ENCODE measurements at places on chromosomes 16 and 17.

DNA sequence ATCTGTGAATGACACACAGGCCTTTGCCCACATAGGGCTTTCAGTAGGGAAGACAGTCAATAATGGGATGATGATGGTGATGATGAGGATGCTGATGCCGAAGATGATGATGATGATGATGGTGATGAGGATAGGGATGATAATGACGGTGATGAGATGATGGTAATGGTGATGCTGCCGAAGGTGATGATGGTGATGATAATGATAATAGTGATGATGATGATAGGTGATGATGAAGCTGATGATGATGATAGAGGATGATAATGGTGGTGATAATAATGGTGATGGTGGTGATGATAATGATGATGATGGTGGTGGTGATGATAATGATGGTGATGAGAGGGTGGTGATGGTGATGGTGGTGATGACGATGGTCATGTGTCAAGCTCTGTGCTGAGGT lies 12.9 kb downstream of the FOXL1 start:
- no peak for DNase-seq

- peak; percentile 64 for DNase-seq
These were observed 48.6 kb downstream of the GAS7 start for GRCh38 chr17:10149573-10150399.

DNA sequence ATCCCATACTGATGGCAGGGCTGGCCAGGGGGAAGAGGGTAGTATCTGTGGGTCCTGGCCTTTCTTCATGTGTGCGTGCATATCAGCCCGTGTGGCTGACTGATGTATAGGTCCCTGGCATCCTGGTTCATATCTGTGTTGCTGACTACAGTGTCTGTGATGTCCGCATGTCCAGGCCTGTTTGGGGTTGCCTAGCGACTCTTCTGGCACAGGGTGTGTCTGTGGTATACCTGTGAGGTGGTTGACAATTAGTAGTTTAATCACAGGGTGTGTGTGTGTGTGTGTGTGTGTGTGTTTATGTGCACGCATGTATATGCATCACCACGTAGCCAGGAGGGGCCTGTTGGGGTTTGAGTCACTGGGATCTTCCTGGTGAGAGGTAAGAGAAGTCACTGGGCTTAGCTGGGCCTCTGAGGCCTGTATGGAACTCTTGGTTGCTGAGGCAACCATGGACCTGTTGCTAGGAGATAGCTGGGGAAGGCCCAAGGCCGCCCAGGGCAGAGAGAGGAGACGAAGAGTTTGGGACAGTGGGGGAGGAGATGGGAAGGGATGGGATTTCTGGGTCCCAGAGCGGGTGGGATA lies 603 bp upstream of the TMEM95 start:
- DNase-seq, result peak; percentile 41

DNA sequence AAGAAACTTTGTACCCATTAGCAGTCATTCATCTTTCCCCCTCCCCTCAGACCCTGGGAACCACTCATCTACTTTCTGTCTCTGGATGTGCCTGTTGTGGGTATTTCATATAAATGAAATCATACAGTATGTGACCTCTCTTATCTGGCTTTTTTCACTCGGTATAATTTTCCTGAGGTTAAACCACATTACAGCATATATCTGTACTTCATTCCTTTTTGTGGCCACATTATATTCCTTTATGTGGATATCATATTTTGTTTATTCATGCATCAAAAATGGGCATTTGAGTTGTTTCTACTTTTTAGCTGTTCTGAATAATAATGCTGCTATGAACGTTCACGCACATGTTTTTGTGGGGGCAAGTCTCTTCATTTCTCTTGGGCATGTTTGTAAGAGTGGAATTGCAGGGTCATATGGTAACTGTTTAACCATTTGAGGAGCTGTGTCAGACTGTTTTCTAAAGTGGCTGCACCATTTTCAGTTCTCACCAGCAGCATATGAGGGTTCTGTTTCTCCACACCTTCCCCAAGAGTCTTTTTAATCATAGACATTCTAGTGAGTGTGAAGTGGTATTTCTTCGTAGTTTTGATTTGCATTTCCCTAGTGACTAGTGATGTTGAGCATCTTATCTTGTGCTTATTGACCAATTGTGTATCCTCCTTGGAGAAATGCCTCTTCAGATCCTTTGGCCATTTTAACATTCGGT lies 3.8 kb downstream of the SNX29 start:
- DNase-seq, result no peak

DNA sequence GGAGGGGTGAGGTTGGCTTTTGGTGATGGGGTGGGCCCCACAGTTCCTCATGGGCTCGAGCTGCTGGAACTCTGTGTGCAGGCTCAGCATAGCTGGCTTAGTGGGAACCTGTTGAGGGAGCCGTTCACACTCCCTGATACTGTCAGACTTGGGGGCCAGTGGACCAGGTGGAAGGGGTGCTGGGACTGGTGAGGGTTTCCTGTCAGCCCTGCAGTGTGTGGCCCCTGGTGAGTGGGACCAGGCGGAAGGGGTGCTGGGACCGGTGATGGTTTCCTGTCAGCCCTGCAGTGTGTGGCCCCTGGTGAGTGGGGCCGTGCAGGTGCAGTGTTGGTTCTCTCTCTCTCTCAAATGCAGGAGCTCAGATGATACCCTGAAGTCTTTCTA lies 45.1 kb upstream of the ZNF750 start:
- DNase-seq, result no peak

DNA sequence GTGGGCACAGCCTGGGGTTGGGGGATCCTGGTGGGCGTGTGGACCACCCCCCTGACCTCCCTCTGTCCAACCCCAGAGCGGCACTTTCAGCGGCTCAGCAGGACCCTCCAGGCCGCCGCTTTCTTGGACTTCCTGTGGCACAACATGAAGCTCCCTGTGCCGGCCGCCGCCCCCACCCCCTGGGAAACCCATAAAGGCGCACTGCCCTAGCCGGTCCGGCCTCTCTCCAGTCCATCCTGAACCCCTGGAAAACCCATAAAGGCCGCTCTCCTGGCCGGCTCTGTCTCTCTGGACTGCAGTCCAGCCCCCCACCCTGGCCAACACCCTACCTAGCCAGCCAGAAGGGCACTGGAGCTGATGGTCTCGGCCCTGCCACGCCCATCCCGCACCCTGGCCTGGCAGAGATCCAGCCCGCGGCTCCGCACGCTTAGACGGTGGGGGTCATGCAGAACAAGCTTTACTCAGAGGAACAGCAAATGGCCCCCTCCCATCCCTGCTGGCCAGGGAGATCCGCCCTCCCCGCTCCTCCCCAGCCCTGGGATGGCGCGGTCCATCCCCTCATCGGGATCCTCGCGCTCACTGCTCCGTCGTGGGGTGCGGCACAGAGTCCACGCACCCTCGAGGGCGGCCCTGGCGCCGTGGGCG lies 2.7 kb downstream of the NOXO1 start:
- DNase-seq, result no peak

- DNase-seq, result no peak
These were observed 192.4 kb upstream of the HSBP1 start for GRCh38 chr16:83615141-83615952.

GRCh38 chr17:64146418-64147109 lies 16.6 kb upstream of the ERN1 start:
- no peak for DNase-seq

DNA sequence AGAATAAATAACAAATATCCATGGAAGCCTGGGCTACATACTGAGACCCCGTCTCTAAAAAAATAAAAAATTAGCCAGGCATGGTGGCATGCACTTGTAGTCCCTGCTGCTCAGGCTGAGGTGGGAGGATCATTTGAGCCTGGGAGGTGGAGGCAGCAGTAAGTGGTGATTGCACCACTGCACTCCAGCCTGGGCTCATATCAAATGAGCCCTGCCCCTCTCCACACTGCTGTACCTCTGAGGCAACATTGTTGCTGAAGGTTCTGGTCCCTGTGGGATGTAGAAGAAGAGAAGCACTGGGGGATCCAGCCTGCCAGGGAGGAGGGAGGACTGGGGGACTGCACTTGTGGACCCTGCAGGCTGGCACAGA lies 11.4 kb upstream of the ARHGAP23 start:
- DNase-seq, result no peak

DNA sequence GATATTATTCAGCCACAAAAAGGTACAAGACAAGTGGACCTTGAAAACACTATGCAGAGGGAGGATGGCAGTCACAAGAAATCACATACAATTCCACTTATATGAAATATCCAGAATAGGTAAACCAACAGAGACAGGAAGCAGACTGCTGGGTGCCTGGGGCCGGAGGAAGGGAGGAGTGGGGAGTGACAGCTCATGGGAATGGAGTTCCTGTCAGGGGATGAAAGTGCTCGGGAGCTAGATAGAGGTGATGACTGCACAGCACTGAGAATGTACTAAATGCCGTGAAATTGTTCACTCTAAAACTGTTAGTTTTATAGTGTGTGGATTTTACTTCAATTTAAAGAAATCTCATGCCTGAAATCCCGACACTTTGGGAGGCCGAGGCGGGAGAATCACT lies 74.2 kb upstream of the MED9 start:
- no peak for DNase-seq

GRCh38 chr17:17494499-17494869 lies 1.7 kb downstream of the RASD1 start:
- no peak for DNase-seq

DNA sequence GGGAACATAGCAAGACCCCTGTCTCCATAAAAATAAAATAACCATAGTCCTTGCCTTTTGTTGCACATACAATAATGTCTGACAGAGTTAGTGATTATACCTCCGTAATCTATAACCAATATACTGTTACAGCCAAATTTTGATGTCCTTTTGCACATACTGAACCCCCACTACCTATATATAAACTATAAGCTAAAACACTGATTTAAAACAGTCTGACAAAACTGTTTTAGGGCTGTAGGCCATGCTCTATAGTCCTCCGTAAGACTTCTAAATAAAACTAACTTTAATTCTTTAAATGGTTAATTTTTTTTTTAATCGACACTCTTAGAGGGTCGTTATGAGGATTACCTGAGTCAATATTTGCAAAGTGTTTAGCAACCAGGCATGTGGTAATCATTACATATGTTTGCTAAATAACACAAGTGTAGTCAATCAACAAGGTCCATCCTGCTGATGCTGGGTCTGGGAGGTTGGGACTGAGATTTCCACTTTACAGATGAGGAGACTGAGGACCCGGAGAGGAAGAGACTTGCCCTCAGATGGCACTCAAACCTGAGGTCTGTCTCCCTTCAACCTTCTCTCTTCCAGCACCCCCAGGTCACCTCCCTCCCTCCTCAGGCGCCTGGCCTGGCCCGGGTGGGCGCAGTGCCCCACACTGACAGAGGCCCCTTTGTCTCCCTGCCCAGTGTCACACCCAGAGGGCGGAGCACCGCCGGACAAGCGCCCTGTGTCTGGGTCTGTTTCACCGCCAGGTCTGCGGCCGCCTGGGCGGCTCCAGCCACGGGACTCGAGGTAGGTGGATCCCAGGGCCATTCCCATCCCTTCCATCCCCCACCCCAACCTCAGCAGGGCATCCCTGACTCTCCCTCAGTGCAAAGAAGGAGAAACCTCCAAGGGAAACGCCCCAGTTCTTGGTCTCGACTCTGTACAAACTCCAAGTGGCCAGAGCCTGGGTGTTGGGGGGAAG lies 10.3 kb downstream of the ZNF385C start:
- DNase-seq, result no peak

DNA sequence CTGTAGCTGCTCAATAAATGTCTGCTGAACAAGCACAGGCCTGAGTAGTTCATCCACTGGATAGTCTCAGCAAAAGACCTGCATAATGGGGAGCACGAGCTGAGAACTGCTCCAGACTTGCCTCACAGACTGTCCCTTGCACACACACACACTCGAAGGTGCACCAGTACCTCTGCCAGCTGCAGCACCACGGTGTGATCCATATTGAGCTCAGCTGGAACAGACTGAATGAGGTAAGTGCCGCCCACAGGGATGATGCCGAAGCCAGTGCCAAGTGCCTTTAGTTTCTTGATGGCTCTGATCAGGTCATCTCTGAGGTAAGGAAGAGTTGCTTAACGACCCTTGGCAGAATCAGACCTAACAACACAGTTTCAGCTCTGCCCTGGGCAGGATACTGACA lies 11.6 kb downstream of the SNF8 start:
- no peak for DNase-seq

DNA sequence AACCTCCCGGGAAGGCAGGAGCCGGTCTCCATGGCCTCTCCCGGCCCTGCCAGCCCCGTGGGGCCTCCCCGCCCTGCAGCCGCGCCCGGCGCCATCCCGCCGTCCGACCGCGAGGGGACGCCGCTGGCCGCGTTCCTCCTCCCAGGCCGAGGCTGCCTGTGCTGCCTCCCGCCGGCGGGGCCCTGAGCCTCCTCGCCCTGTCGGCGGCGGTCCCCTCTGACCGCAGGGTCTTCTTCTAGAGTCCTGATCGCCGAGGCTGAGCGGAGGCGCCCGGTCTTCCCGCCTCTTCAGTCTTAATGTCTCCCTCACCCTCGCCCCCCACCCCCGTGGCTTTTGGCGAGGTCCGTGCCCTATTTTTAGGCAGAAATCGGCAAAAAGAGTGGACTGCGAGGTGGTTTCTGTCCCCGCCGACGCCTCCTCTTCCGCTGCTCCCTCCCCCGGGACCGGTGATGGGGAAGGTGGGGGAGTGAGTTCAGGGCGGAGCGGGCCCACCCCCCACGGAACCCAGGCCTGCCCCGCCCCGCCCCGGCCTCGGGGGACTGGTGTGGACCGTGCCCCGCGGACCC lies 794 bp upstream of the CPNE7 start:
- peak; percentile 67 for DNase-seq

All from T1000 (cell line).